Activated CD4-positive, alpha-beta T cell treated with anti-CD3 and anti-CD28 coated beads, Interleukin-2, Interleukin-6, amounts not matched to agents 100 ng/mL and 50 ng/mL, durations not matched to agents 16 hours and 8 hours (primary cell): ENCODE measurements at places on chromosomes 3 and 15.

GRCh38 chr3:11996480-11996879 is 7.7 kb upstream of the SYN2 start:
- DNase-seq, result no peak

GRCh38 chr3:38555149-38555840 is 59.2 kb downstream of the EXOG start:
- DNase-seq, result no peak

- DNase-seq, result peak; percentile 73
Measured at GRCh38 chr15:78264304-78265136, at the start of gene DNAJA4. Gene DNAJA4, plus strand, starts transcription at chr15:78264562. Its CDS starts 202 bp downstream, at chr15:78264764.

DNA sequence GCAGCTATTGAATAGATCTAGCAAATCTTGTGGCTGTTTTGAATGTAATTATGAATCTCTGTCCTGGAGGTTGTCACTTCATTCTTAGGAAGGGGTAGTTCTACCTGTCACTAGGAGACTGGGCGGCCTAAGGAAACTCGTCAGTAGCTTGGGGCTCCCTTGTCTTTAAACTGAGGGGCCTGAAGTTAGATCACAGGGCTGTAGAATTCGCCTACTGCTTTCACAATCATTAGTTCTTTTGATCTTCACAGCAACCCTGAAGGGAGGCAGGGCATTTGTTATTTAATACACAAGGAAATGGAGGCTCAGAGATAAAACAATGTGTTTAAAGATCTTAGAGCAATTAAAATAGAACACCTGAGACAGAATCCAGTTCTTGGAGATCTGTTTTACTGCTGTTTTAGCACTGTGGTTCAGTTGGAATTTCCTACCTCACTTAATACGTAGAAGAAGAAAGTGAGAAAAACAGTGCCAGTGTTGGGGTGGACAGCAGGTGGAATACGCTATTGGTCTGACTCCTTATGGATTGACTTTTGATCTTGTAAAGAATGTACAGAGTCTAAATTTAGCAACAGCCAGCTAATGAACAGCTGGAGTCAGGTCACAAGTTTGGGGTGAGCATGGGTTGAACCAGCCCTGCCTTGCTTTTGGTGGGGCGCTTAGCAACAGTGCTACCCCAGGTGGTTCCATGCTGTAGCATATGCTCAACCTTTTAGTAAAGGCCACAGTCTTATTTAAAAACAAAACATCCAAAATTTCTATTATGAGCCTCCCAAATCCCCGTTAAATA is 71.4 kb upstream of the BHLHE40 start:
- DNase-seq, result no peak

- DNase-seq, result peak; percentile 9
Measured at GRCh38 chr3:133256787-133257483, 142.9 kb upstream of the BFSP2 start.

- no peak for DNase-seq
Measured at GRCh38 chr3:182400838-182401237, 392.5 kb upstream of the ATP11B start.

GRCh38 chr3:150005243-150006112 is 34.8 kb upstream of the PFN2 start:
- DNase-seq, result no peak

- DNase-seq, result no peak
Measured at GRCh38 chr15:91420689-91421088, 320.6 kb downstream of the SV2B start.
